Stimulated activated naive CD8-positive, alpha-beta T cell treated with anti-CD3 and anti-CD28 coated beads, Interleukin-15, Interleukin-2, amounts not matched to agents 100 U/mL and 50 U/mL, for 24 hours (primary cell): ENCODE measurements at places on chromosomes 1 and 21.

DNA sequence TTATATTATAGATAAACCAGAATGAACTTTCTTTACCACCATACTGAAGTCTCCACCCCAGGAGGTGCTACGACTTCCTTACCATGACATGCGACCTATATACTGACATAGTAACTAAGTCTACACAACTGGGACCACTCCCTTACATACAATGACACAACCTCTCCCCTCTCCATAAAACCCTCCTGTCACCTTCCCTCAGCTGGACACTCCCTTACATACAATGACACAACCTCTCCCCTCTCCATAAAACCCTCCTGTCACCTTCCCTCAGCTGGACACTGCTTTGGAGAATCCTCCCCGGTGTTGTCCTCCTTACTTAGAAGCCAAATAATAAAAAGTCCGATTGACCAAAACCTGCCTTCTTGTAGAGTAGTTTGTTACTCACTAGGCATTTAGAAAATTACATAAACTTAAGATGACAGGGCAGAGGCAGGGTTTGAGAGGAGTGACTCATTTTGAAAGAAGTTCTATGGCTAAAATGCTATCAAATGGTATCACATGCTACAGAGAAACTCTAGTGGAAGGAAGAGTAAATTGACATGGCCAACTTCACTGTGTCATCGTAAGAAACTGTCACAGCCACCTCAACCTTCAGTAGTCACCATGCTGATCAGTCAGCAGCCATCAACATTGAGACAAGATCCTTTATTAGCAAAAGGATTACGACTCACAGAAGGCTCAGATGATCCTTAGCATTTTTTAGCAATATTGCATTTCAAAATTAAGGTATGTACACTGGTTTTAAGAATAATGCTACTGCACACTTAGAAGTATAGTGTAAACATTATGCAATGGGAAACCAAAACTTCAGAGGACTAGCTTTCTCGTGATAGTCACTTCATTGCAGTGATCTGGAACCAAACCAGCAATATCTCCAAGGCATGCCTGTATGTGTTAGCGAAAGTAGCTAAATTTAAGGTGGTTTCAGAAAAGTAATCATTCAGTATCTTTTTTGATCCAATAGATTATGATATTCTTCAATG is 56.4 kb downstream of the AHCTF1 start:
- no peak for DNase-seq

- DNase-seq = peak; percentile 21
These were observed 4.5 kb downstream of the TMEM125 start for GRCh38 chr1:43274125-43274803.

- DNase-seq = no peak
These were observed 10.9 kb upstream of the BARHL2 start for GRCh38 chr1:90727917-90728501.

- no peak for DNase-seq
These were observed 3.8 kb downstream of the F13B start for GRCh38 chr1:197063212-197063611.

- no peak for DNase-seq
These were observed 471.1 kb upstream of the VAMP3 start for GRCh38 chr1:7299994-7300393.

DNA sequence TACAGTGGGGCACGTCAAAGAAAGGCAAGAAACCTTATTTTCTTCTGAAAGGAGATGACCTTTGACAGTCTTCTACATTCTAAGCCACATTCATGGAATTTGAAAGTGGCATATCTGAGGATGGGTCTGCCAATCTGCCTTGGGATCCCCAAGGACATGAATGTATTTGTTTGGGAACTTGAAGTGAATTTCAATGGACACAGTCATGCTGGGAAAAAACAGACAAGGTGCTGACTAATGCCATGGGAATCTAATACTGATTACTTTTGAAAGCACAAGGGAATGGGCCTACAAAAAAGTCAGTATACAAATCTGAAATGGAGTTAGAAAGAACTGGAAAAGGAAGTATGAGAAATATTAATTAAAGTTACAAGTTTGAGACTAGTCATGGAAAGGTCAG is 128.8 kb downstream of the KCNJ6 start:
- no peak for DNase-seq

GRCh38 chr1:244353551-244354091 is 98.1 kb downstream of the ADSS2 start:
- DNase-seq = peak; percentile 15

DNA sequence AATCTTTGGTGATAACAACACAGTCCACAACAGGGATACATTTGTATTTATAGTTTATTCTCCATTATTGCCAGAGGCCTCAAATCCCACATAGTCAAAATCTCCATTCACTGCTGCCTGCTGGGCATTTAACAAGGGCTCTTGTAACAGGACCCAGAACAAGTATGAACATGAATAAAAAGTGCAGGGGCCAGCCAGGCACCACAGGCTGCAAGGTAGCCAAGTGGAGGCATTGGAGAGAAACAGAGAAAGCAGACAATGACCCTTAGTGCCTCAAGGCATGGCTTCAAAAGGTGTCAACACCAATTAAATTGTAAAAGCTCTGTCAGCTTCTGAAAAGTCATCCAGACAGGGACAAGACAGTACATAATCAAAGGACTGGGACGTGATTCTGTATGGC is 116.8 kb downstream of the ATP6V1G3 start:
- no peak for DNase-seq

DNA sequence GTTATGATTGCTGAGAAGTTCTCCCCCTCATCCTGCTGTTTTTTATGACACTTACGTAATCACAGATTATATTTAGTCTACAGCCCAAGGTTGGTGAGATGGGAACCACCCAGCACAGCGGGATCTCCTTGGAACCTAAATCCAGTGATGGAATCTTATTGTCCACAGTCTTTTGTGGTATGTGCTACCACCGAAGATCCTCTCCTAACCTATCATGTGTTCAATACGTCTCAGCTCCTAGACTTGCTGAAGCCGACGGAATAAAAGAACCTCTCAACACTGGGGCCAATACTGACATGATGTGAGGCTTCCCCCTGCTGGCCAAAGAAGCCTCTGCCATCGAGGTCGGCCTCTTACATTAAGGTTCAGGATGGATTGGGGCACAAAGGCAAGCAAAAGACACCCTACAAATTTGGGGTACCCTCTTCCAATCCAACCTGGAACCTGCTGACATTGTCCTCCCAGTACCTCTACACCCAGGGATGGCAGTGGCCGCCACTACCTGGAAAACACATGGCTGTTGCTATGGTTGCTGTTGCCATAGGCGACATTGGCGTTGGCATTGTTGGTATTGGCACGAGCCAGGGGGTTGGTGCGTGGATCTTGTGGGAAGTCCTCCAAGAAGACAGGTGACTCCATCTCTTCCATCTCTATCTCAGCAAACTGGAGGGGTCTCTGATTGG is 19.4 kb upstream of the KIF21B start:
- peak; percentile 72 for DNase-seq

GRCh38 chr1:34776911-34777310 is 4.1 kb upstream of the GJB3 start:
- no peak for DNase-seq

DNA sequence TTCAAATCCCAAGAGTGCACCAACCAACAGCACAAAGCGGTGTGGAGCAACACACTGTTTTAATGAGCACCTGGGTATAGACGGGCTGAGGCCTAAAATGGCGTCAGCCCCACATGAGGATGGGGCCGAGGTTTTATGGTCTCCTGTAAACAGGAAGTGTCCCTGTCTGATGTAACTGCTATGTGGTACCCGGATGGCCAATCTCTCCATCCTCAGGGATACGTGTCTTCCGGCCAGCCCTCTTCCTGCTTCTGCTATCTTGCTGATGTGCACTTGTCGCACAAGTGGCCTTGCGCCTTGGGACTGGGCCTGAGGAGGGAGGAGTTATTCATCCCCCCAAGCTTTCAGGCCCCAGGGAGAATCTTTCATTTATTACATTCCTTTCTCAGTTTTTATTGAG is 73.5 kb downstream of the CNST start:
- DNase-seq = no peak

- DNase-seq = no peak
These were observed 55.4 kb upstream of the JAK1 start for GRCh38 chr1:65021795-65022194.

DNA sequence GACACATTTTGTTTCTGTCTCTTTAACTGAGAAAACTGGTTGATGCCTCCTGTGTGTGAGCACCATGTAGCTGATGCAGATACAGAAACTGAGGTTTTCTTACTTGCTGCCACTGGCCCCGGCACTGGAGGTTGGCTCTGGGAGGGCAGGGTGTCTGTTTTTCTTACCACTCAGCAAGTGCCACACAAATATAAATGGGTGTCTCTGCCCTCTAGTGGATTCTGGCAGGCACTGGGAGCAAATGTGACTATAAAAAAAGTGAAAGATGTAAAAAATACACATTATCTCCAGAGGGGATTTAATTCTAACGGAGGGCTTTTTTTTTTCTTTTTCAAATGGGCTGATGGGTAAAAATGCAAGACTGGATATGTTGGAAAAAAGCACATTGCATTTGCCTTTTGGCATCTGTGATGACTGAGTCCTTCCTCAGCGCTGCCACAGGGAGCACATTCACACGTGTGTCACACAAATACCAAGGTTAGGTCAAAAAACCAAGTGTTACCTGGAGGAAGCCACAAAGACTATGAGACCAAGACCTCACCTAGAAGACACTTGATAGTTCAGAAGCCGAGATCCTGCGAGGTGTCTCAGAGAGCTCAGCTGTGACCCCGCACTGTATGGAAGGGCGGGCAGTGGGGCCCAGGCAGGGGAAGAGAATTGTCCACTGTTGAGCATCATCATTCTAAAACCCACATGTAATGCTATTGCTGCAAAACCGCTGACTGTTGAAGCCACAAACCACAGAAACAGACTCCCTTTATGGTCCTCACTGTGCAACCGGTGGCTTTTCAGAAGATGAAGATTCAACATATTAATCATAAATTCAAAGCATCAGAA is 18.9 kb downstream of the PGBD2 start:
- peak; percentile 45 for DNase-seq

- DNase-seq = no peak
These were observed 55.8 kb downstream of the SLC45A1 start for GRCh38 chr1:8373581-8374241.

GRCh38 chr1:2446394-2446793 is 29.7 kb upstream of the PLCH2 start:
- DNase-seq = no peak

- DNase-seq = no peak
These were observed 94.9 kb downstream of the DYRK1A start for GRCh38 chr21:37461479-37461878.

- peak; percentile 24 for DNase-seq
These were observed 610 bp downstream of the COL6A2 start for GRCh38 chr21:46098303-46099141.

DNA sequence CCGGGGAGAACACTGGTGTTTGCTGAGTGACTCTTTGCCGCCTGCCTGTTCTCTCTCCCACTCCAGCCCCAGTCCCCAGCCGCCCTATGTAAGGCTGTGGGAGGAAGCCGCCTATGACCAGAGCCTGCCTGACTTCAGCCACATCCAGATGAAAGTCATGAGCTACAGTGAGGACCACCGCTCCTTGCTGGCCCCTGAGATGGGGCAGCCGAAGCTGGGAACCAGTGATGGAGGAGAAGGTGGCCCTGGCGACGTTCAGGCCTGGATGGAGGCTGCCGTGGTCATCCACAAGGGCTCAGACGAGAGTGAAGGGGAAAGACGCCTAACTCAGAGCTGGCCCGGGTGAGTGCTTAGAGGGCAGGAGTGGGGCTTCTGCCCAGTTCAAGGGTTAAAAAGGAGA is 8.2 kb downstream of the BSND start:
- no peak for DNase-seq

DNA sequence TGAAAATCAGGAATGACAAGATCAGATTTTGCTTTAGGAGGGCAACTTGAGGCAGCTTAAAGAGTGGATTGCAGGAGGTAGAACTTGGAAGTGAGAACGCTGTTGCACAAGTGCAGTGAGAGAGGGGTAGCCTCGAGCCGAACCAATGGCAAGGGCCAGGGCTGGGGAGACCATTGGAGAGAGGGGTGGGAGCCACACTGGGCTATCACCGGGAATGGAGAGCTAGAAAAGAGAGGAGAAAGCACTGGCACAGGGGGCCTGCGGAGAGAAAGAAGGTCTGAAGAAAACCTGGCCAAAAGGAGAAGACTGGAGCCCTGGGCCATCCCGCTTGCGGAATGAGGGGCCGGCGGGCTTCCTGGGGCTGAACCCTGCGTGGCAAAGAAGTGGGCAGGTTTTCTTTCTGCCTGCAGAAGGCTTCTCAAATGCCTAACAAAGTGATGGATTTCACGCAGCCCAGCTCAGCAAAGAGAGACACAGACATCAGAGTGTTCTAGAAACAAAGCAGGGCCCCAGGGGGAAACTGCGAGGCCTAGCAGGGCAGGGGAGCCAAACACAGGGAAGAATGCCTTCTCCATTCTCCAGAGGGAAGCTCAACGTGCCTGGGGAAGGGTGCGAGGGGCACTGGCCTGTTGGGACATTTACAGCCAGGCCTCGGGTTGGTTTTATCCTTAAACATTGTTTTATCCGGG is 1.2 kb upstream of the SLC37A1 start:
- DNase-seq = no peak
